Activated T-helper 1 cell treated with Interleukin-2 at 50 U/mL for 16 hours (primary cell): ENCODE measurements at places on chromosomes 5 and 9.

DNA sequence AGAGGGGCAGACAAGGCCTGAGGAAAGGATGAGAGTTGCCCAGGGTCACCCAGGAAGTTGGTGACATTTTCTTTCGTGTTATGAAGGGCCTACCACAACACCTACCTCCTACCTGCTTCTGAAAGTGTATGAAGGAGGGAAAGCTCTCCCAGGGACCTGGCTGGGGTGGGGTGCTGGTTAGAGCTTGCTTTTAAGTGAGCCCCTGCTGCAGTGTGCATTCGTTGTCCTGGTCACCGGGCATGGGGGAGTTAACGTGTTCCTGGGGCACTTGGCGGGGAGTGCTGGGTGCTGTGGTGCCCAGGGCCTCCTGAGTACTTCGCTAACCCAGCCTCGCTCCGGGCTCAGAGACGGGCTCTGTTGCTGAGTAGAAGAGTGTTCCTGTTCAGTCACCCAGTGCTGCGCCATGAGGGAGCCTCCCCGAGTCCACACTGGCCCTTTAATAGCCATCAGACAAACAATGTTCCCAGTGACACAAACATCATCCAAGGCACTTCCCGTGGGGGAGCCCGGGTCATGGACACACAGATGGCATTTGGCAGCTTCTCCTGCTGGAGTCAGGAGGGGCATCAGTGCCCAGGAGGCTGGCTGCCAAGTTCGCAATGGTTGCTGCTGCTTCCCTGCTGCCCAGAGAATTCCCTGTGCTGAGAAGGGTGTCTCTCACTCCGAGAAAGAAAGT lies 85.7 kb downstream of the AMBP start:
- DNase-seq = no peak

- no peak for DNase-seq
Measured at GRCh38 chr5:107813559-107813958, 142.8 kb upstream of the EFNA5 start.

DNA sequence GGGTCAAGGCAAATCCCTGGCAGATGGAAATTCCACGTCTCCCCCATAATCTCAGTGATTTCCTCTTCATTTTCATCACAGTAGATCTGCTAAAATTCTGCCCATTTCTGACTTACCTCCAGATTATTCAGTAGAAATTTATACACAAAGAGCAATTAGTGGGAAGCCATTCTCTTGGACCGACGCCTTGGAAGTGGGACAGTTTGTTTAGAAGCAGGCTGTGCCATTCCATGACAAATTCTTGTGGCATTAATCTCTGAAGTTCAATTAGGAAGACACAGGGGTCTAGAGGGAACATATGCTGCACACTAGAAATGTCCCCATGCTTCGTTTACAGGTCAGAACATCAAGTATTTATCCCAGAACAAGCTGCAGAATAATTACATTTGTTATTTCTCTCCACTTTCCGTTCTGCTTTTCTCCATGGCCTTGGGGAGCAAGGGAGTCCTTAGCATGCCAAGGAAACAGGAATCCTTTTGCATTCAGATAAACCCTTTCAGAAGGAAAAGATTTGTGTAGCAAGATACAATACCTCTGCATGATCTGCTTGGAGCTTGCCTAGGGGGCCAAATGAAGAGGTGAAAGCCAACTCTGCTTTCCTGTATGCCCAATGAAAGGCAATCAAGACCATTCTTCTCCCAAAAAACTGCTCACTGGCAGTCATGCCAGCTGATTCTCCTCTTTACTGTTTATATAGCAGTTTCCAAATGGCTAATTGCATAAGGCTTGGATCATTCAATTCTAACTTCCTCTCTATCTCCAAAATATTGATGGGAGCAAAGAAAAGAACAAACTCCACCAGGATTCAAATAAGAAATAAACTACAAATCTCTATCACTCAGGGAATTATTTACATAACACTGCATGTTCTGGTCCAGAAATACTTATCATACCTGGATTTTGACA lies 2.5 kb upstream of the PRKACG start:
- no peak for DNase-seq

DNA sequence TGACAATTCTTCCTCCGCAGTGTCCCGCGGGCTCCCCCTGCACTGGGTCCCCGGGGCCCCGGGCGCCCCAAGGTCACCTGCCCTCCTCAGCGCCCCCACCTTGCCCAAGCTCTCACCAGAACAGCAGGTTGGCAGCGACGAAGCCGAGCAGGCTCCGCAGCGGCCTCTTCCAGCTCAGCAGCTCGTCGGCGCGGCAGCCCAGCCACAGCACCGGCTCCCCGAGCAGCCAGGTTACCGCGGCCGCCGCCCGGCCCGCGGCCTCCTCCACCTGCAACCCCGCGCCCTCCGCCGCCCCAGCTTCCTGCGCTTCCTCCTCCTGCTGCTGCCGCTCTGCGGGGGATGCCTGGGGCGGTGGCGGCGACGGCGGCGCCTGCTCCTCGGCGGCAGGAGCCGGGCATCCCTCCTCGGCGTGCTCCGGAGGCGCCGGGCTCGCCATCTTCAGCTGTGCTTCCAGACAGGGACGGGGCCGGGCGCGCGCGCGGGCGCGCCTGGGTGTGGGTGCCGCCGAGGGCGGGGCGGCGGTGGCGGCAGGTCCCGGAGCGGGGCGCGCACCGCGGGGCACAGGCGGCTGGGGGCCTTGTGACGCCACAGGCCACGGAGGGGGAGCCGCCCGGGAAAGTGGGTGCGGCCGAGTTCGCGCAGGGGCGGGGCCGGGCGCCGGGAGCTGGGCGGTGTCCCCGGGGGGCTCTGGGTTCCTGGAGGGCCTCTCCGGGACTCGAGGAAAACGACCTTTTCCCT lies at the start of gene RETREG1:
Gene RETREG1, minus strand, starts transcription at position 462 of the 738 bp plus-strand sequence. Its CDS starts 26 bp downstream, at position 436.
- peak; percentile 81 for DNase-seq

- DNase-seq = no peak
Measured at GRCh38 chr5:43564289-43564850, 7.5 kb upstream of the PAIP1 start.

- DNase-seq = peak; percentile 33
Measured at GRCh38 chr5:59188419-59189225, 605.7 kb downstream of the RAB3C start.

DNA sequence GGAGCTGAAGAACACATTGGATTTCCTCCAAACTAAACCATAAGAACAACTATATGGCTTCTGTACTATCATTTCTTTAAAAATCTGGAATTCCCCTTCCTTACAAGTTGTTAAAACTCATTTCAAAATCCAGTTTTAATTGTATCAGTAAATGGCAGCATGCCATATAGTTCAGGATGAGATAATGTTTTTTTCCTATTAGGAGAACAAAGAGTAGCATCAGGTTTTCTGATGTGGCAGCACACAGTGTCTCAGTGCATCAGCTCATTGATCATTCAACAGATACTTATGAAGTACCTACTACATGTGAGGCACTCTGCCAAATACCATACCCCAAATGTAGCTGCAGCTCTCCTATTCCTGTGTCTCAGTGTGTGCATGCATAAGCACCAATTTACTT lies 161.1 kb downstream of the EPB41L4A start:
- no peak for DNase-seq

DNA sequence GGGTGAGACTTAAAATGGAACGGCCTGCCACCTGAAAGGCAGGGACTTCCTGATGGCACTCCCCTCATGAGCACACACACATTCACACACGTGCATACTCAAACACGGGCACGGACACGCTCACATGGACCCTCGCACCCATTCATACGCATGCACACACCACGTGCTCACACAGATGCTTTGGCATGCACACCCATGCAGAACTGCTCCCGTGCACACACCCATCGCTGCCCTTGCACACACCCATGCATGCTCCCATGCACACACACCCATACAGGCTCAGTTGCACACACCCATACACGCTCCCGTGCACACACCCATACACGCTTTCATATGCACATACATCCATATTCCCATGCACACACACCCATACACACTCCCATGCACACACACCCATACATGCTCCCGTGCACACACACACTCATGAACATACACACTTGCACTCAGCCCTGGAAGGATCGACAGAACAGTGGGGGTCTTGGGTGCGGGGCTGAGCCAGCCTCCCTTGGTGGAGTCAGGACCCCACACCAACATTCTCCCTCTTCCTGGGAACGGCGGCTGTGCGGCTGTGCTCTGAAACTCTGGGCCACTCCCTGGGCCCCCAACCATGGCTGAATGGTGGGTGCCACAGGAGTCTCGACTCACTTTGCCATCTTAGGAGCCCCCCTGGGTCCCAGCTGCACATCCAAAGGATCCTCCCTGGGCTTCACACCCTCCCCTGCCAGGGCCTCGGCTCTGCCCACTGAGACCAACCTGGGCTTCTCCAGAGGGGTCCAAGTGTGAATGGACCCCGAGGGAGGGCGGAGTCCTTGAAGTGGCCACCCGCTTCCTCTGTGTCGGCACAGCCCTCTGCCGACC lies 115.2 kb downstream of the RXRA start:
- DNase-seq = no peak

DNA sequence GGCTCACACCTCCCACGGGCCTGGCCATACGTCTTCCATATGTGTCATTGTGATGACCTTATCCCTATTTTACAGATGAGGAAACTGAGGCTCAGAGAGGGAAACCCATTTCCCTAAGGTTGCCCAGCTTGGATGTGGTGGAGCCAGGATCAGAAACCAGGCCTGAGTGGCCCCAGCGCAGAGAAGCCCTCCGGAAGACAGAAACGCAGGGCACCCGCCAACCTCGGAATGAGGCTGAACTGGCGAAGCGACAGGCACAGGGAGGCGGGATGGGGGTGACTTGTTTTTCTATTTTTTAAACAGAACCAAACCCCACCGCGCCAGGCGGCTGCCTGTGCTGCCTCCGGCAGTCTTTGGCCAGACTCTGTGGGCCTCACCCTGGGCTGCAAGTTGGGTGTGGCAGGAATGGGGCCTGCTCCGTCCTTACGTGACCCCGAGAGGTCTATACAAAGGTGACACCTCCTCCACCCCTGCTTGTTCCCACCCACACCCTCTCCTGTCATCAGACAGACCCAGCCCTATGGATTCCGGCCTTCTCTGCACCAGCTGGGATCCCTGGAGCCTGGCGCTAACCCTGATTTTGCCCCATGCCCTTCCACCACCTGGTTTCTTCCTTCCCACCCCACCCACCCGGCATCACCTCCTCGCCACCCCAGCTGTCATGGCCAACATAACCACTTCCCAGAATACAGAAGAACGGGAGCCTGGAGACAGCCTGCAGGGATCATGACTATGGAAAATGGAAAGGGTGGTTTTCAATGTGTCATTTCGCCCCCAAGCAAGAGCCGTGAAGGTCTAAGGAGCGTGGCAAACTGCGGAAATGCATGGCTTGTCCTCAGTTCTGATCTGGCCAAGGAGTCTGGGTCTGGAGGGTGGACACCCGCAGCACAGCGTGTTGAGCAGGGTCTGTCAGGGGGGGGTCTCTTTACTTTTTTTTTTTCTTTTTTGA lies 23.6 kb downstream of the PLPP7 start:
- DNase-seq = no peak
